ENCODE measurements at places on chromosomes 12 and 14.

DNA sequence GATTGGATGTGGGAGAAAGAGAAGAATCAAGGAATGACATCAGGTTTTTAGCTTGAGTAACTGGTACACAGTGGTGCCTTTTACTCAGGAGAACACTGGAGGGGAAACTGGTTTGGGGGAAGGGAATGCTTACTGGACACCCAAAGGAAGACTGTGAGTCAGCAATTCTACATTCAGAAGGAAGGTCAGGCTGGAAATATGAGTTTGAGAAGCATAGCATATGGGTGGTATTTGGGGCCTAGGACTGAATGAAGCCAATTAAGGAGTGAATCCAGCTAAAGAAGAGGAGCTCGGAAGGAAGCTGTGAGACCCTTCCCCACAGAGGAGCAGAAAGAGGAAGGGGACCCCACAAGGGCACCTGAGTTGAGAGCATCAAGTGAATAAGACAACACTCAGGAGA, 35.4 kb downstream of the DMAC2L start:
- DNase-seq = no peak

GRCh38 chr14:98444077-98444476, 827.9 kb downstream of the BCL11B start:
- peak; percentile 71 for DNase-seq

GRCh38 chr12:124713041-124713435, 145.6 kb upstream of the NCOR2 start:
- DNase-seq = no peak

DNA sequence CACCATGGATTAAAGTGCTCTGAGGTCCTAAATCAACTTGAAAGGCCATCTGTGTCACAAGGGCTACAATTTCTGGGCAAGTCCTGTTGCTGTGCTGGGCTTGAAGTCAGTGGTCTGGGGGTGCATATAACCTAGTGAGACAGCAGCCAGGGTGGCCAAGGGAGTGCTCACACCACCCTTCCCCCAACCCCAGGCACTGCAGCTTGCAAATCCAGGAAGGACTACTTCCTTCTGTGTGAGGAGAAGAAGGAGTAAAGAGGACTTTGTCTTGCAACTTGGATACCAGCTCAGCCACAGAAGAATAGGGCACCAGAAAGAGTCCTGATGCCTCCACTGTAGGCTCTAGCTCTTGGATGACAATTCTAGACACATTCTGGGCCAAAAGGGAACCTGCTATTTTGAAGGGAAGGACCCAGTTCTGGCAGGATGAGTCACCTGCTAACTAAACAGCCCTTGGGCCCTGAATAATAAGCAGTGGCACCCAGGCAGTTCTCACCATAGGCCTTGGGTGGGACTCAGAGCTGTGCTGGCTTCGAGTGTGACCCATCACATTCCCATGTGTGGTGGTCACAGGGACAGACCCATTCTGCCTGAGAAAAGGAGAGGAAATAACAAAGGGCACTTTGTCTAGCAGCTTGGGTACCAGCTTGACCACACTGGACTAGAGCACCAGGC, 32.6 kb upstream of the DHRS7 start:
- DNase-seq = no peak

- DNase-seq = no peak
Measured at GRCh38 chr12:133227281-133227852, 8.3 kb downstream of the ANHX start.

GRCh38 chr12:87270919-87271318, 758.3 kb downstream of the C12orf50 start:
- DNase-seq = no peak

- DNase-seq = no peak
Measured at GRCh38 chr12:98469109-98469508, 46.3 kb upstream of the TMPO start.

- DNase-seq = no peak
Measured at GRCh38 chr14:55891692-55892091, 226.5 kb upstream of the PELI2 start.

Data from central memory CD4-positive, alpha-beta T cell (primary cell).